ENCODE measurements at places on chromosomes 12 and 14.

GRCh38 chr14:72852194-72852593, 41.7 kb downstream of the DPF3 start:
- DNase-seq = no peak

DNA sequence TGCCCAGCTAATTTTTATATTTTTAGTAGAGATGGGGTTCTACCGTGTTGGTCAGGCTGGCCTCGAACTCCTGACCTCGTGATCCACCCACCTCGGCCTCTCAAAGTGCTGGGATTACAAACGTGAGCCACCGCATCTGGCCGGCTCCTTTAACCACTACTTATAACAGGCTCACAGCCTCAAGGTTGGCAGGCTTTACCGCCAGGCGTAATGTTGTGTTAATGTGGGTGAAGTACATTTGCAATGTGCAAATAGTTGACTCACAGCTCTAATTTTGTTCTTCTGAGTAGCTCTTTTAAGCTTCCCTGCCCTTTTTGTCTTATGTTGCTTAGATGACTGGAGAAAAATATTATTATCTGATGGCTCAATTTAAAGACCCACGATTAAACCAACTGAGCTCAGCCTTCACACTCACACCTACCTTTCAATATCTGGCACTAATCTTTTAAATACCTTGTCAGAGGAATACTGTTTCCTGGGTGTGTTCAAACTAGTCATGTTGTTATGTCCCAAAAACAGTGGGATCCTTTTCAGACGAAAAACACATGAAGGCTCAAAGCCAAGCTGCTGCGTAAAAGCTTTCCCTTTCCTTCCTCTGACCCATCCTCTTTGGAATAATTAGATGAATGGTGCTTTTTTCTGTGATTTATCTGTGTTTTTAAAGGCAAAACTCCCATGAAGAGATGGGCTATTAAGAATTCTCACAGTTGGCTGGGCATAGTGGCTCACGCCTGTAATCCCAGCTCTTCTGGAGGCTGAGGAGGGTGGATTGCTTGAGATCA, 57.2 kb upstream of the USP44 start:
- no peak for DNase-seq

- no peak for DNase-seq
Measured at GRCh38 chr12:26523708-26524150, 309.3 kb downstream of the ITPR2 start.

DNA sequence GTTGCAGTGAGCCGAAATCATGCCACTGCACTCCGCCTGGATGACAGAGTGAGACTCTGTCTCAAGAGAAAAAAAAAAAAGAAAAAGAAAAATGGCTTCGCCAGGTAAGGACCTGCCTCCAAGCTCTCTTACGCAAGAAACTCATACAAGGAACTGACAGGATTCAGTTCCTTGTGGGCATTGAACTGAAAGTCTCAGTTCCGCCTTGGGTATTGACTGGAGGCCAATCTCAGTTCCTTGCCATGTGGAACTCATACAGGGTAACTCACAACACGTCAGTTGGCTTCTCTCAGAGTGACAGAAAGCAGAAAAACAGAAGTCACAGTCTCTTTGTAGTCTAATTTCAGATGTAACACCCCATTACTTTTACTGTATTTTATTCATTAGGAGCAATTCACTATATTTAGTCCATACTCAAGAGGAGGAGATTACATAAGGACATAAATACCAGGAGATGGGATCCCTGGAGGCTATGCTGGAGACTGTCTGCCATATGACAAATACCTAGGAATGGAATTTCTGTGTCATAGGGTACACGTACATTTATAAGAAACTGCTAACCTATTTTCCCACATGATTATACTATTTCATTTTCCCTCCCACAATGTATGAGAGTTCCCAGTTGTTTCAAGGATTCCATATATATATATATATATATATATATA, 11.4 kb upstream of the NOPCHAP1 start:
- DNase-seq = no peak

DNA sequence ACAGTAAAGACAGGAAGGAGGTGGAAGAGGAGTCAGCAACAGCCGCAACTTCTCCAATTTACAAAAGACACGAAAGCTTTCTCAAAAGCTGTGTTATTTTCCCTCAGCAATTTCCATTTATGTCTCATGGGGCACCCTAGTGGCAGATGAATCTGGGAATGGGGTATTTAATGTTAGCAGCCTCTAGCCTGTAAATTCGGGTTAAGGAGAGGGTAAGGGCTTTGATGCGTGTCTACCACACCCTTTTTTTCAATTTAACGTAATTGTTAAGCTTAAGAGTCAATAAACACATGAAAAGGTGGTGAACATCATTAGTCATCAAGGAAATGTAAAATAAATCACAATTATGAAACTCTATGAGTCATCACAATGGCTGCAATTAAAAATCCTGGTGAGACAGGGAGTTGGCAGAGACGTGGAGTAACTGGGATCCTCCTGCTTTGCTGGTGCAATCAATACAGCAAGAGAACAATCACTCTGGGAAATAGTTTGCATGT, 986.4 kb downstream of the AACS start:
- no peak for DNase-seq

Data from iPS DF 6.9 (cell line).